ENCODE measurements at places on chromosomes 16 and 17.

- DNase-seq: no peak
Observed at GRCh38 chr16:87337262-87337771, 20.1 kb upstream of the C16orf95 start.

- DNase-seq: no peak
Observed at GRCh38 chr17:50424996-50425681, 879 bp upstream of the ACSF2 start.

DNA sequence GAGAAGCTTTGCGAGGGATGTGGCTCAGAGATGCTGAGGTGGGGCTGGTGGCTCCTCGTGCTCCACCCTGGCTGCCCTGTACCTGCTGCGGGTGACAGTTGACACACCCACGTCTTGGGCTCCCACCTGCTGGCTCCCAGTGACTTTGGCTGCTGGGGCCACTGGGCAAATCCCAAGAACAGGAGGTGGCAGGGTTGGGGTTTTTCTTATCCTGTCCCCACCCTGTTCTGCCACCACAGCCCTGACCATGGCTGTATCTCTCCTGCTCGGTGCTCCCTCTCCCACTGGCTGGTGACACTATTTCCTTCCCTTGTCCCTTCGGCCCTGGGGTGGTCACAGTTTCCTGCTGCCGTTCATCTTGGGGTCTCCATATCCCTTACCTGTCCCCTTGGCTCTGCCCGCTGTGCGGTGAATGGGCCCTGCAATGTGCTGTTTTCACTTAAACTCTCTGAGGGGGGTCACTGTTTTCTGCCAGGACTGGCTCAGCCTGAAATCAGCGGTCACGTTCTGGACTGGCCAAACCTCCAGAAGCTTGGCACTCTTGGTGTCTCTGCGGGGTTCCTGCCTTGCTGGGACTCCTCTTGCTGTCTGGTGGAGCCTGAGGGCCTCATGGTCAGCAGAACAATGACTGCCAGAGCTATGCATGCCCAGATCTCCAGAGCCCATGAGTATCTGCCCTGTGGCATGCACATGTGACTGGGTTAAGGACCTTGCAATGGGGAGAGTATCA lies 144.2 kb downstream of the IRF8 start:
- no peak for DNase-seq

GRCh38 chr17:7475764-7476422 lies 3.5 kb downstream of the ZBTB4 start:
- DNase-seq: no peak
